ENCODE measurements at places on chromosomes 1 and 21.

- DNase-seq = no peak
These were observed 8.3 kb upstream of the ETS2 start for GRCh38 chr21:38797470-38797869.

DNA sequence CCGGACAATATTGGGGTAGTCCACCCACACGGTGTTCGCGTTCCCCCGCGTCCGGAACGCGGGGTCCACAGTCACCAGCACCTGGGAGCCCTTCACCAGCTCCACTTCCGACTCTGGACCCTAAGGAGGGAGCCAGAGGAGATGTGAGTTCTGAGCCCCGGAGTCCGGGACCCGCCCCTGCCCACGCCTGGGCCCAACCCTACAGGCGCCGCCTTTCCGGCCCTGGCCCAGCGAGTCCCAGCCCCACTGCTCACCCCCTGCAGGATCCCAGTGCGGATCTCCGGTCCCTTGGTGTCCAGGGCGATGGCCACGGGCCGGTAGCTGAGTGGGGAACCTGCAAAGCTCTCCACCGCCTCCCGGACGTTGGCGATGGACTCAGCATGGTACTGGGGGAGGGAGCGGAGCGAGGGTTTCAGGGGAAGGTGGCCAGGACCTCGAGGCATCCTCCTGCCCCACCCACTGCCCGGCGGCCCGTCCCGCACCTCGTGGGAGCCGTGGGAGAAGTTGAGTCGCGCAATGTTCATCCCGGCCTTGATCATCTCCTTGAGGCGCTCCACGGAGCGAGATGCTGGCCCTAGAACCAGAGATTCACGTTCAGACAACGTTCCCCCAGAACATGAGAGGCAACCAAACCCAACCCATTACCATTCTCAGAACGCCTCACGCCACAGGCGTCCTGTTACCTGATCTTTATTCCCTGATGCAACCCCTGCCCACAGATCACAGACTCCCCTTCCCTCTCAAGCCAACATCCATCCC lies 5.9 kb downstream of the PKLR start:
- DNase-seq = no peak

DNA sequence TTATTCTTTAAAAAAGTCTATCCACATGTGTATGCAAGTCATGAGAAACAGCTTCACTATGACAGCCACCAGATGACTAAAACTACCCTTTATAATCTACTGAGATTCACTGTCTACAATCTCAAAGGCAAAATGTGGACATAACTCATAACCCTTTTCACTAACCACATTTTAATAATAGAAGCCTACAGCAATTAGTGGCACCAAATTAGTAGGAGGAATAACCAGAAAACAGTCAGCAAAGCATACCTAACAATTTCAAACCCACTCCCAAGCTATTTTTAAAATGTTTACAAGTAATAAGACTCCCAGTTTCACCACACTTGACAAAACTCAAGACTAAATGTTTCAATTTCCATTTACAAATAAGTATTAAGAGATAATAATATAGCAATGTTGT lies 442.9 kb downstream of the PTPRC start:
- DNase-seq = no peak

DNA sequence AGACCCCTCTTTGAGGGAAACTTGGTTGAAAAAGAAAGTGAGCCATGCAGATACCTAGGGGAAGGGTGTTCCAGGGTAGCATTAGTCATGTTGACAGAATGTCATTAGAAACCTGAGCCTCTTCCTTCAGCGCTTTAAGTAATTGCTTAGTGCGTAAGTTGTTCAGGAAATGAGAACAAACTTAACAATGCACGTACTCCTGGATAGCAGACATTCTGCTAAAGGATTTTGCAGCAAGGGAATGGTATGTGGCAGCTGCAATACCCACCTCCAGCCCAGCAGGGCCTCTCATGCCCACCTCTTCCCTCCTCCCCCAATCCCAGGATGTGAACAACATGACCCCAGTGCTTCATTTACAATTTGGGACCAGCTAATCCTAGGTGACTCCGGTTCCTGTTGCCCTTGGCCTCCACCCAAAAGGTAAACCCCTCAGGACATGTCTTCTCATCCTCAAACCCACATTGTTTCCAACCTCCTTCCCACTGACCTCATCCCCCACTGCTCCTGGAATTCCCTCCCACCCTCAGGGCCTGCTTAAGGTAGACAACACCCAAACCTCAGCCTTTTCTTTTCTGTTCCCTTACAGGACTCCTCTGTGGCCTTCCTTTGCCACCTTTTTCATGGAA lies 98.0 kb upstream of the BCAR3 start:
- DNase-seq = no peak

GRCh38 chr1:37883671-37884070 lies 24.3 kb upstream of the MTF1 start:
- no peak for DNase-seq

GRCh38 chr1:3093898-3094626 lies 25.1 kb downstream of the PRDM16 start:
- DNase-seq = no peak

- DNase-seq = no peak
These were observed 46.8 kb upstream of the PPM1J start for GRCh38 chr1:112761714-112762480.

GRCh38 chr1:167893798-167894197 lies 20.1 kb downstream of the ADCY10 start:
- no peak for DNase-seq

- no peak for DNase-seq
These were observed 29.0 kb downstream of the MRPL39 start for GRCh38 chr21:25578056-25578961.

- DNase-seq = no peak
These were observed 17.6 kb downstream of the RIT1 start for GRCh38 chr1:155893389-155894142.

GRCh38 chr1:9724706-9725476 lies 73.4 kb downstream of the PIK3CD start:
- DNase-seq = peak; percentile 46
